Hepatic stellate cell (primary cell): ENCODE measurements at places on chromosomes 7 and 10.

DNA sequence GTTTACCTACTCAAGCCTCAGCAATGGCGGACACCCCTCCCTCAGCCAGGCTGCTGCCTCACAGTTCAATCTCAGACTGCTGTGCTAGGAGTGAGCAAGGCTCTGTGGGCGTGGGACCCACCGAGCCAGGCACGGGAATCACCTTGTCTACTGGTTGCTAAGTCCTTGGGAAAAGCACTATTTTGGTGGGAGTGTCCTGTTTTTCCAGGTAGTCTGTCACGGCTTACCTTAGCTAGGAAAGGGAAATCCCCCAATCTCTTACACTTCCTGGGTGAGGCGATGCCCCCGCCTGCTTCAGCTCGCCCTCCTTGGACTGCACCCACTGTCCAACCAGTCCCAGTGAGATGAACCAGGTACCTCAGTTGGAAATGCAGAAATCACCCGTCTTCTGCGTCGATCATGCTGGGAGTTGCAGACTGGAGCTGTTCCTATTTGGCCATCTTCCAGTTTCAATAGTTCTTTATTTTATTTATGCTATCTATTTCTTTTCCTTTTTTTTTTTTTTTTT lies at the start of gene HYAL4:
HYAL4 (plus strand) TSS at position 458 of the 508 bp plus-strand sequence. CDS start 23,105 bp downstream, outside the sequence.
- DNase-seq, result no peak

- no peak for DNase-seq
These were observed 239.6 kb downstream of the DNAJB6 start for GRCh38 chr7:157576415-157576814.

GRCh38 chr10:115844591-115844990 lies 428.4 kb downstream of the GFRA1 start:
- DNase-seq, result no peak

GRCh38 chr10:10730471-10731043 lies 287.1 kb upstream of the CELF2 start:
- DNase-seq, result no peak

- DNase-seq, result no peak
These were observed 111.0 kb upstream of the JAZF1 start for GRCh38 chr7:28291559-28291958.

- DNase-seq, result no peak
These were observed 96.9 kb upstream of the PPP1R9A start for GRCh38 chr7:94810496-94810895.

- DNase-seq, result no peak
These were observed 2.9 kb upstream of the ATP6V0E2 start for GRCh38 chr7:149870701-149871483.

DNA sequence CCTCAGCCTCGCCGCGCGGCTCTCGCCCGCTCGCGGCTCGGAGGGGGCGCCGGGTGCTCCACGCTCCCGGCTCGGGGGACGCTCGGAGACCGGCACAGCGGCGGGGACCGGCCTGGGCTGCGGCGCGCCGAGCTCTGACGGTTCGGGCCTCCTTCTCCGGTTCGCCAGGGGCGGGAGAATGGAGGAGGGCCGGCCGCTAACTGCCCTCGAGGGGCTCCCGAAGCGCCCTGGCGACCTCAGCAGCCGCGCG lies 232 bp upstream of the GRID1 start:
- no peak for DNase-seq

GRCh38 chr10:63692220-63692896 lies 171.2 kb downstream of the REEP3 start:
- no peak for DNase-seq

- DNase-seq, result no peak
These were observed 29.0 kb upstream of the ATXN7L1 start for GRCh38 chr7:105905209-105905909.

- no peak for DNase-seq
These were observed 73.5 kb upstream of the RSU1 start for GRCh38 chr10:16890691-16891090.

- peak; percentile 54 for DNase-seq
These were observed 151.4 kb downstream of the CDH23 start for GRCh38 chr10:71547876-71548846.

DNA sequence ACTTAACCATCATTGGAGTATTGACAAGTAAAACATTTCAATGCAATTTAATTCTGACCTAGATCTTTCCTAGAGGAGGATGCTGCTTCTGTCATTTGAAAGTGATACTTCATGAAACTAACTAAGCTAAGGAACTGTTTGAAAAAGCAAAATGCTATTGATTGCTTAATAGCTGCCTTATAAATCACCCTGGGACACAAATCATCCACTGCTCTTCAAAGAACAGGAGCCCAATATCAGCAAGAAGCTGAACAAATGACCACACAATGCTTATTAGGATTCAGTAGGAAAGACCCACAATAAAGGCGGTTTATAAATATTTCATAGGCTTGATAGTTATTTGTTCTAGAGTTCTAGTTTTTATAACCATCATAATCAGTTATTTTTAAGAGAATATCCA lies 216.3 kb downstream of the TEX36 start:
- DNase-seq, result no peak

- no peak for DNase-seq
These were observed 51.8 kb downstream of the CCDC6 start for GRCh38 chr10:59854571-59854970.

- DNase-seq, result peak; percentile 81
These were observed 31.2 kb downstream of the COL17A1 start for GRCh38 chr10:104054430-104054829.

DNA sequence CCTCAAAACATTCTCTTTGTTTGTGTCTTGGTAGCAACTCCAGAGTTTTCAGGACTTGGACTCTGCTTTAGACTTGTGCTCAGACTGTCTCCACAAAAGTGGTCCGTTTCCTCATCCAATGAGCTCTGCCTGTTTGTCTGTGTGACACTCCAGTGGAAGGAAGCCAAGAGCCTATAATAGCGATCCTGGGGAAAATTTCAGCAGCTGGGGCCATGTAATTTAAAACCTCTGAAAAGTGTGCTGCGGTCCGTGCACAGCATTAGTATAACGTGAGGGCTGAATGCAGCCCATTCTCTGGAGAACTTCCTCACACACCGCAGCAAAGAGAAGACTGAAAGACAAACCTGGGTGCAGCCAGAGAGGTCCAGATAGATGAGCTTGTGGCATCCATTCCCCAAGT lies at the start of gene LRRC17:
LRRC17 (plus strand) TSS at position 259 of the 400 bp plus-strand sequence. CDS start 20,914 bp downstream, outside the sequence.
- no peak for DNase-seq

DNA sequence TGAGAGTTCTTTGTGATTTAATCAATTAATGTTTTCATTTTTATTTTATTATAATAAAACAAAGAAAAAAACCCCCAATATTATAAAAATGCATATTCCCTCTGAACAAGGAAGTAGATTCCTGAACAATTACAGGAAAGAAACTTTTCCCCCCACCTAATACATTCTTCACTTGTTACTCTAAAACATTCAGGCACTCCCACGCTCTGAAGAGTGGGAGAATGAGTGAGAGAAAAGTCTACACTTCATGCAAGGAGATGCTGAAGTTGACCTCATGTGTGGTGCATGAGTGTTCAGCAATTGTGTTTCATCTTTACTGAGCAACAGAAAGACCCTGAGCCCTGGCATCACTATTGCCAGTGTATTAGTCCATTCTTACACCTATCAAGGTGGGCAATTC lies 244.2 kb upstream of the IGFBP3 start:
- peak; percentile 59 for DNase-seq

DNA sequence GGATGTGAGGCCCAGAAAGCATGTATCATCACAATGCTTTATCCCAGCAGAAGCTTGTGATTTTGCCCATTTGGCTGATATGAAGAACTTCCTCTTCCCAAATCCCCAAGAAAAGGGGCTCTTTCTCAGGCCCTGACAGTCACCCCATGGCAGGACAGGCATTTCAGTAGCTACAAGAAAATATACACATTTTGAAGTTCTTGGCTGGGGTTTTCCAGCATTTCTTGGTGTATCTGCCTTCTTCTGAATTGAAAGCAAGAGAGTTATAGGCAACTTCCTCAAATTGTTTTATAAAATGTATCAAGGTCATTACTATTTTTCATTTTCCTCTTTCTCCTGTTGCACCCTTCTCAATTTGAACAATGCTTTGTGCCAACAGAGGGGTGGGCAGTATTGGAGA lies 63.3 kb upstream of the PDLIM1 start:
- DNase-seq, result no peak

DNA sequence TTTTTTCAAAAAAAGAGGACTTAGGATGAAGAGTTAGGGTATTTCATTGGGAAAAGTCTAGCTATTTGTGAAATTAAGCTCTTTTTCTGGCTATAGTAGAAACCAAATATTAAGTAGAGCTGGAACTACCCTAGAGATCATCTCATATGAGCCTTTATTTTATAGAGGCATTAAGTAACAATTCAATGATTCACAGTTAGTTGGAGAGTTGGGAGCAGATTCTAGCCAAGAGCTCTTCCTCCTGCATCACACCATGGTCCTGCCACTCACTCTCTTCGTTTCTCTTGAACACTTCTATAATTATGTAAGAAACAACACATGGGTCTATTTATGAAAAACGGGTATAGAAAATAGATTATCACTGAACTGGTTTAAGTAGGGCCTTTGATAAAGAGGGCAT lies 76.1 kb upstream of the ANK3 start:
- no peak for DNase-seq

- DNase-seq, result no peak
These were observed 92.0 kb downstream of the LYZL2 start for GRCh38 chr10:30537586-30537985.

GRCh38 chr10:27450225-27450624 lies 53.9 kb upstream of the RAB18 start:
- DNase-seq, result no peak

DNA sequence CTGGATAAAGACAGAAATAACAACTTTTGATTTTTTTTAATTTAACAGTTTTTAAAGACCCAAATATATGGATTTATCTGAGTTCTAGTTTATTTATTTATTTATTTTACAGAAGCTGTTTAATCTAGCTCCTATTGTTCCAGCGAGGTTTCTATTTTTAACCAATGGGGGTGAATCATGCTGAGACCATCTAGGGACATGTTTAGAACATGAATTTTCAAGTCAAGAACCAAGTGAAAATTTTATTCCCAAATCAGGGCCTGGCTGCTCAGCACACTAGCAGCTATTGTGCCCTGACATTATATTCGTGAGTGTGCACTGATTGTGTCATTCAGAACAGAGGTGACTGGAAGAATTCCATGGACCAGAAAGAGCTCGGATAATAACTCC lies 24.6 kb upstream of the MPP7 start:
- no peak for DNase-seq

GRCh38 chr10:5507649-5508131 lies 8.3 kb upstream of the CALML5 start:
- DNase-seq, result no peak

- no peak for DNase-seq
These were observed 12.3 kb upstream of the CYTH3 start for GRCh38 chr7:6284461-6285360.

DNA sequence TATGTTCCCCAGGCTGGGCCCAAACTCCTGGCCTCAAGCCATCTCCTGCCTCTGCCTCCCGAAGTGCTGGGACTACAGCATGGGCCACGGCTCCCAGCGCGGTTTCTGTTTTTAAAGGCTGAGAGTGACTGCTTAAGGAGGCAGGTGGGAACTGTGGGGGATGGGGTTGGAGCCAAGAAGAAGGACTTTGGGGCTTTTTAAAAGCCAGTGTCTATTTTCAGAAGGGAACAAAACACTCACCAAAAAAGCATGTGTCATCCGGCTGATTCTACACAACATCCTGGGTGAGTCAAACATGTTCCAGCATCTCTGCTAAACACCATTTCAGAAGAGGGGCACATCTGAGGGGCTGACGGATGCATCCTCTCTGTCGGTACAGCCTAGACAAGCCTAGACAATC lies 824.5 kb downstream of the TYW1 start:
- DNase-seq, result no peak

- DNase-seq, result no peak
These were observed 129.5 kb upstream of the MYO3A start for GRCh38 chr10:25804505-25804904.
